NCI-H524 treated with DMSO at 0.1 percent for 48 hours (cell line): ENCODE measurements at places on chromosomes 13 and 19.

GRCh38 chr13:42567906-42568305 lies 6.0 kb upstream of the TNFSF11 start:
- DNase-seq = no peak

DNA sequence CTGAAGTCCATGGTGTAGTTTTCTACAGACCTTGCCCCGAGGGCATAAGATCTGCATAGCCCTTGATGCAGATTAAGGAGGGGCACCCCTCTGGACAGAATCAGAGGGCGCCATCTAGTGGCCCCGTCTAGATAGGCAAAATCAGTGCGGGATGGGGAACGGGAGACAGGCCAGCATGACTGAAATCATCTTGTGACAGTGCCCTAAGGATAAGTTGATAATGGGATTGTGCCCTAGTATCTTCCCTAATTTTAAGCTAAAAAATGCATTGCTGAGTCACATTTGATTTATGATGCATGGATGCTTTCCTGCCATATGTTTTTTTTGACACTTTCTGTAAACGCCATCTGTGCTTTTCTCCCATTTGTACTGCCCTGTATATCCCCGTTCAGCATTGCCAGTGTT lies 19.0 kb upstream of the GPI start:
- DNase-seq = peak; percentile 58

- no peak for DNase-seq
Measured at GRCh38 chr19:45528744-45529419, 21.6 kb downstream of the VASP start.

- no peak for DNase-seq
Measured at GRCh38 chr19:46297700-46298478, 1.0 kb downstream of the HIF3A start.

DNA sequence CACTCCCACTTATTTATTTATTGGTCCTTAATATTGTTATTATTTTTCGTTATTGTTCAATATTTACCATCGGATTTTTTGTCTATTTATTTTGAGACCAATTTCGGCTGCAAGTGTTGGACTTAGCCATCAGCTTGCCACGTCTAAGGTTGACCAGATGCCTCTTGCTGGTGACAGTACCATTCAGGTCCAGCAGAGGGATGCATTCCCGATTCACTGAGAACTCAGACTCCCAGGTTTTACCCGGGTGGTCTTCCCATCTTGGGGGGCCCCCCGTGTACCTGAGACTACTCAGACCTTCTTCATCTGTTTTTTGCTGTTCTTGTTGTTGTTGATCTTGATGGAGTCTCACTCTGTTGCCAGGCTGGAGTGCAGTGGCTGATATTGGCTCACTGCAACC lies 1435.2 kb downstream of the UQCRFS1 start:
- no peak for DNase-seq

- DNase-seq = no peak
Measured at GRCh38 chr13:28655561-28655960, 3.4 kb upstream of the POMP start.

- DNase-seq = no peak
Measured at GRCh38 chr13:22707946-22708345, 472.8 kb upstream of the SGCG start.

GRCh38 chr19:48867746-48868113 lies 687 bp downstream of the PLEKHA4 start:
- DNase-seq = no peak

DNA sequence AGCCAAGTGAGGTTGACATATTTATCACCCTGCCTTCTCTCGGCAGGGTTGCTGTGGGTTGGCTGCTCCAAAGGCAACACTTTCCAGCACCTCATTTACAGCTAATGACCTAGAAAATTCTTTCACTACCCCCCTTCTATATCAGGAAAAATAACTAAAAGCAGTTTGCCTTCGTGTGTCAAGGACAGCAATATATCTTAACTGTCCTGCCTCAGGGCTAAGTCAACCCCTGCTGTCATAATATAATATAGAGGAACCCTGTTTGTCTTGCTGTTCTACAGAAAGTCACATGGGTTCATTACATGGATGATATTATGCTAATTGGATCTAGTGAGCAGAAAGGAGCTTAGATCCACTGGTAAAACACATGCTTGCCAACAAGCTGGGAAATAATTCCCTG lies 28.1 kb upstream of the USP12 start:
- no peak for DNase-seq

DNA sequence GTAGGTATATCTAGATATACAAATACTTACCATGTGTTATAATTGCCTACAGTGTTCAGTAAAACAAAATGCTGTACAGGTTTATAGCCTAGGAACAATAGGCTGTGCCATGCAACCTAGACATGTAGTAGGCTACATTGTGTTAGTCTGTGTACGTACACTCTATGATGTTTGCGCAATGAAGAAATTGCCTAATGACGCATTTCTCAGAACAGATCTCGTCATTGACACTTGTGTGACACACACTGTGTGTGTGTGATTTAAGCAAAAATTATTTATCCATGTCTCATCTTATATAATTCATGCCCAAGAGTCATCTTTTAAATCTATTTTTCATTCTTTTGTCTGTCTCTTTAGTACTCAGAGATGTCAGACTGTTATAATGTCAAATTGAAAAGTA lies 1888.8 kb upstream of the PCDH20 start:
- DNase-seq = no peak

GRCh38 chr13:96958286-96958891 lies 35.9 kb downstream of the OXGR1 start:
- DNase-seq = peak; percentile 14

DNA sequence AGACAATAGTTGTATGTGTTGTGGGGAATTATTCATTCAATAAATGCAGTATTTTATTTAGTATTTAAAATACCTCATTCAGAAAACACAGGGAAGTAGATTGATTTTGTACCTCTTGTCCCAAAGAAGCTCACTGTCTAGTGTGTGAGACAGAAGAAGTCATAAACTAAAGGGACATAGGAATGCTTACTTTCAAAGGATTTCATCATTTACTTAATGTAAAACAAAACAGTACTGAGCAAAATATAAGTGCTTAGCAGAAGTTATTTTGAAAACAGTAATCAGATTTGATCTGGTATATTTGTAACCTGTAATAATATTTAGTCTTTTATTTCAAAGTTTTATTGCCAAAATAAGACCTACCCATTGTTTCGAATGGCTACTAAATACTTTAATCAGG lies 117.9 kb downstream of the TDRD3 start:
- DNase-seq = no peak

DNA sequence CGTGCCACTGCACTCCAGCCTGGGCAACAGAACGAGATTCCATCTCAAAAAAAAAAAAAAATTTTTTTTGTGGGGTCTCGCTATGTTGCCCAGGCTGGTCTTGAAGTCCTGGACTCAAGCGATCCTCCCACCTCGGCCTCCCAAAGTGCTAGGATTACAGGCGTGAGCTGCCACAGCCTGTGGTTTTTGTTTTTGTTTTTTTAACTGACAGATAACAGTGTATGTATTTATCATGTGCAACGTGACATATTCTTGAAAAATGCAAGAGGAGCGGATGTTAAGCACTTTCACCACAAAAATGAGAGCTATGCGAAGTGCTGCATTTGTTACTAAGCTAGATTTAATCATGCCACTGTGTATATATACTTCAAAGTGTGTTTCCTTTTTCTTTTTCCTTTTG lies 49.0 kb downstream of the ARHGEF18 start:
- no peak for DNase-seq

DNA sequence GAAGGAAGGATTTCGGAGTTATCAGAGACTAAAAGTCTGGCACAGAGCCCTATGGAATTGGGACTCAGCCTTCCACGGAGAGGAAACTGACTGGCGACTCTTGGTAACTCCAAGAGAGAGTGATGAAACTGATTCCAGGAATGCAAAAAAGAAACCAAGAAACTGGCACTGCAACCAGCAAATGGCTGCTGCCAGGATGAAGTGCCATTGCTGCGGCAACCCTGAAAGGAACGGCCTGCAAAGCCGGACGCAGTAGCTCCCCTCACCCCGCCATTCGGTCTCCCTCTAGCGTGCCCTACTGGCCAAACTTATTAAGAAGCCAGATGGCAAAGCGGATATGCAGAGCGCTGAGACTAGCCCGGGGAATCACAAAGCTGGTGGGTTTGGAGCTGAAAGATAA lies 236.0 kb downstream of the PCDH9 start:
- no peak for DNase-seq

- DNase-seq = no peak
Measured at GRCh38 chr13:88862095-88862620, 1191.0 kb downstream of the SLITRK5 start.

GRCh38 chr13:40640845-40641458 lies 25.5 kb downstream of the FOXO1 start:
- no peak for DNase-seq

GRCh38 chr19:44647144-44647543 lies 3.4 kb downstream of the PVR start:
- no peak for DNase-seq

DNA sequence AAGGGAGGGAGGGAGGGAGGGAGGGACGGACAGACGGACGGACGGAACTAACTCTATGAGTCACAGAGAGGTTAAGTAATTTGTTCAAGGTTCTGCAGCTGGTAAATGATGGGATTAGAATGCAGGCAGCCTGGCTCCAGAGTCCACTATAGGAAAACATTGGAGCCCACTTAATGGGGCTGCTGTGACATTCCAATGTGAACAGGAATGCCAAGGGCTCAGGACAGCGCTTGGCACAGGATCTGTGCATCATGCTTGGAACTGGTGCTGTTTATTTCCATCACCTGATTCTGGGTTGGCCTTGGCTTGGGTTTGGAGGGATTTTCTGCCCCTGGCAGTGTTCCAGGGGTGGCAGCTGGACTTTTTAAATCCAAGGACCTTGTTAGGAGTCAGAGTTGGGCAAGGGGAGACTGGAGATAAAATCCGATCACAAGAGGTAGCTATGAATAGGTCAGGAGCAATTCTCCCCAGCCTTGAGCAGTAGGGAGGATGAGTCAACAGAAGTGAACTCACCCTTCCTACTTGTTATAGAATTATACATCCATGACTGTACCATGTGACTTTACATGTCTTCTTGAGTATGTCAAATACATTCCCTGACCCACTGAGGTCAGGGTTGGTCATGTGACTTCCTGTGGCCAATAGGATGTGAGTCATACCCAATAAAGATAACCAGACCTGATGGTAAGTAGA lies 7.8 kb upstream of the HIF3A start:
- no peak for DNase-seq

GRCh38 chr13:74586847-74587246 lies 452.6 kb upstream of the KLF12 start:
- DNase-seq = no peak

DNA sequence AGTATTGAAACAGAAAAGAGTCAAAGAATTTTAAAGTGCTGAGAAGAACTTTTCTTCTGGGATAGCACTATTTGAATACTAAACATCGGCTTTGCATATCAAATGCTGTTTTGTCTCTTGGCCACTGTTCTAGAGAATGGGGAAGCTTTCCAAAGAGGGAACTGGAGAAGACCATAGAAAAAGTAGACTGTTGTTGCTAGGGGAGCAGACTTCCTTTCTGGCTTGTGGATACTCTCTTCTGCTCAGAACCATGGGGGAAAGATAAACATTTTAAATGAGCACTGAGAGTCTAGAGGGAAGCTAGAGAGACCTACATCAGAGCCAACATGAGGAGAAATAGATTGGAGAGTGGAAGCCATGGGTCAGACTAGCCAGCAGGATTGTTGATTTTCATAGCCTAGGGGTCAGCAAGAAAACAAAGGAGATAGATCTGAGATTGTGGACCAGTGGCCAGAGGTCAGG lies 315.7 kb downstream of the KCTD12 start:
- no peak for DNase-seq

DNA sequence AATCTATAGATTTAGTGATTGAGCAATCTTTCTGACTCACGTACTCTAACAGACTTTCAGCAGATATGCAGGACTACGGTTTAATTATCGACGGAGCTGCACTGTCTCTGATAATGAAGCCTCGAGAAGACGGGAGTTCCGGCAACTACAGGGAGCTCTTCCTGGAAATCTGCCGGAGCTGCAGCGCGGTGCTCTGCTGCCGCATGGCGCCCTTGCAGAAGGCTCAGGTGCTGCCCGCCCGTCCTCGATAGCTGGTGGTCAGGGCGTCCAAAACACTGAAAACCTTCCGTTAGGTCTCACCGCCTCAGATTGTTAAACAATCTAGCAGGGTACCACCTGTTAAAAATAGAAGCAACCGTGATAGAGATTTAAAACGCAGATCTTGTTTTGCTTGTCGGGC lies 113.2 kb upstream of the MCF2L start:
- no peak for DNase-seq

DNA sequence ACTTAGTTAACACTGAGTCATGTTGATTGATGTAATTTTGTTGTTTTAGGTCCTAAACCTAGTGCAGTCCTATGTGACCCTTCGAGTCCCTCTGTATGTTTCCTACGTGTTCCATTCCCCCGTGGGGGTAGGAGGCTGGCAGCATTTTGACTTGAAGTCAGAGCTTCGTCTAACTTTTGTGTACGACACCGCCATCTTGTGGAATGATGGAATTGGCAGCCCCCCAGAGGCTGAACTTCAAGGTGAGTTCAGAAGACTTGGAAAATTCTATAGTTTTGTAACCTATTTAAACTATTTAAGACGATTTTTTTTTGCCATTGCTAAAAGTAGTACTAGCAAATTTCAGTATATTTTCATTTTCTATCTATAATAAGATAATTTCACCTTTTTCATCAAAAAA lies 117.9 kb downstream of the STOML3 start:
- no peak for DNase-seq
